ENCODE measurements at places on chromosomes 6 and 20.
A peak's percentile ranks its signal among the peaks of the same experiment; 100 is the strongest.

- DNase-seq = no peak
Measured at GRCh38 chr6:129895692-129896091, 34.6 kb upstream of the TMEM244 start.

DNA sequence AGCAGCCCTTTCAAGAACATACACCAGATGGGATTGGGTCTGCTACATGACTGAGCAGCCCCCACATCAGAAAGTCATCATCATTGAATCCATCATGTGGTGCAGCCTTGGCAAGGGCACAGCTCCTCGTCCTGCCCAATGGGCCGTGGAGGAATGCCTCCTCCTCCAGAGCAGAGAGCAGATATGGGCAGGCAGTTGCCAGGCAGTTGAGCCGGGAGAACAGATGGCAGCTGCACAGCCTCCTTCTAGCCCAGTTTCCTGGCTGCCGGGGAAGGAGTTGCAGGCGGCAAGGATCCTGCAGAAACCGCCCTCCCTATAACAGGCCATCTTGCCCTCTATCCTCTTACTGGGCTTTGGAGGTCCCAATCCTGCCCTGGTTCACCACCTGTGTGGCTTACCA, 11.9 kb upstream of the ZFAND3 start:
- DNase-seq = no peak

- DNase-seq = no peak
Measured at GRCh38 chr20:57620999-57621398, 773 bp upstream of the ZBP1 start.

DNA sequence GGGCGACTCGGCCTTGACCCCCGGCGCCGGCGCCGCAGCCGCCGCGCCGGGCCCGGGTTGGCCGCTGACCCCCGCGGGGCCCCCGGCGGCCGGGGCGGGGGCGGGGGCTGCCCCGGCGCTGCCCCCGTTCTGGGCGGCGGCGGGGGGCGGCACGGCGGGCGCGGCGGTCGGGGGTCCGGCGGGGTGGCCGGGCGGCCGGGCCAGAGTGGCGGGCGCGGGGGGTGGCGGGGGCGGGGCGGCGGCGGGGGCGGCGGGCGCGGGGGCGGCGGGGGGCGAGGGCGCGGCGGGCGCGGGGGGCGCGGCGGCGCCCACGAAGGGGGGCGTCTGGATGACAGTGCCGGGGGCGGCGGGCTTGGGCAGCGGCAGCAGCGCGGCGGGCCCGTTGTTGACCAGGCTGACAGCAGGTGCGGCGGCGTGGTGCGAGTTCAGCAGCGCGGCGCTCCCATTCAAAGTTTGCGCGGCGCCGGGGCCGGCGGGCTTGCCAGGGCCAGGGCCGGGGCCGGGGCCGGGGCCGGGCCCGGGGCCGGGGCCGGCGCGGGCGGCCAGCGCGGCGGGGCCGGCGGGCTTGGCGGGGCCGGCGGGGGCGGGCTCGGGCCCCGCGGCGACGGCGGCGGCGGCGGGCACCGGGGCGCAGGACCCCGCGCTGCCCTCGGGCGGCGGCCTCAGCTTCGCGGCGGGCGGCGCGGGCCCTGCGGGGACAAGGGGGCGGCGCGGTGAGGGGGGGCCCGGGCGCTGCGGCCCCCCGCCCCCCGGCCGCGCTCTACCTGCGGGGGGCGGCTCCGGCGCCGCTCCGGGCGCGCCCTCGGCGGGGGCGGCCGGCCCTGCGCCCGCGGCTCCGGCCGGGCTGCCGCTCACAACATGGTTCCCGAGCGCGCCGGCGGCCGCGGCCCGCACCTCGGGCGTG, 659 bp downstream of the TAF4 start:
- DNase-seq = no peak

GRCh38 chr20:62675156-62675876, 33.0 kb downstream of the SLCO4A1 start:
- DNase-seq = no peak

DNA sequence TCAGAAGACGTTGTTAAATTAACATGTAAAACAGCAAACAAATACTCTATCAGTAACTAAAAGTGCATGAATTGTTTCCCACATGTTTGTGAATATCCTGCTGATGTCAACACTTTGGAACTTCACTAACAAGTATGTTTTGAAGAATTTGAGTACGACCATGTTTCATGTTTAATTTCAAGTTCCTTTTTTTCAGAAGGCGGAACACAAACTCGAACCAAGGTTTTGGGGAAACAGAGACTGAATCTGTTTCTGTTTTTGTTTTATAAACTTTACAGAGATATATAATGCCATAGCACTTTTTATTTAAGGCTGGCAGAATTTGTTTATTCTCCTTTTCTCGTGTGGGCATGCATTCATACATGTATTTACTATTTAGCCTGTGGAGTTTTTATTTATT, 509.3 kb upstream of the CITED2 start:
- DNase-seq = no peak

DNA sequence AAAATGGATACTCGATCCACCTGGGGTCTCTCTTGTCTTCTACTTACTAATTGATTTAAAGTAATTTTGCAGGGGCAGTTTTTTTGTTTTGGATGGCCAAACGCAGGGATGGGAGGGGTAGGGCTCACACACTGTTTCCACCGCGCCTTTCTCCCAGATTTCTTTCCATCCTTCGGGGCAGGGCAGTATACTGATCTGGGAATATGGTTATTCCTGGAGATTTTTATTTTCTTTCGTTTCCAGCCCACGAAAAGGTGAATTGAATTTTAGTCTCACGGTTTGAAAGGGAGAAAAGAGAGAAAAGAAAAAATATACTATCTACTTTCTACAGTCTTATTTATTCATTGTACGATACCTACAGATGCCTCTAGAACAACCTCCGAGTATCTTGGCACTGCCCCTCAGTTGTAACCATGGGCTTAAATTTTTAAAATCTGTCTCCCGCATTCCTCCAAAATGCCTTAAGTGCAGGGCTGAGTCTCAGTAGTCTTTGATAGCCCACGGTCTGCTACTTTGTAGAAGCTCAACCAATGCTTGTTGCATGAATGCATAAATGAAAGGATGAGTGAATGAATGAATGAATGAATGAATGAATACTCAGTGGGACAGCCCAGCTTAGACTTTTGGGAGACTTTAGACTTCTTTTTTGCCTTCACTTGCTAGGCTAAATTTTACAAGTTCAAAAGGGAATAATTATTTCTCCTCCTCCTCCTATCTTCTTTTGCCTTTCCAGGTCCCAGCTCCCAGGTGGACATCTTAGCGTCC, 18.1 kb upstream of the TRIM27 start:
- peak; percentile 31 for DNase-seq

GRCh38 chr20:61121661-61122060, 130.4 kb upstream of the CDH4 start:
- DNase-seq = no peak

GRCh38 chr20:3888622-3889488, at the start of gene PANK2:
TSS of gene PANK2 (plus strand) at chr20:3889387.
- peak; percentile 98 for DNase-seq
